Stimulated activated CD4-positive, alpha-beta T cell treated with anti-CD3 and anti-CD28 coated beads, Interleukin-2, amount 100 ng/mL, for 48 hours (primary cell): ENCODE measurements at places on chromosomes 6 and 20.

DNA sequence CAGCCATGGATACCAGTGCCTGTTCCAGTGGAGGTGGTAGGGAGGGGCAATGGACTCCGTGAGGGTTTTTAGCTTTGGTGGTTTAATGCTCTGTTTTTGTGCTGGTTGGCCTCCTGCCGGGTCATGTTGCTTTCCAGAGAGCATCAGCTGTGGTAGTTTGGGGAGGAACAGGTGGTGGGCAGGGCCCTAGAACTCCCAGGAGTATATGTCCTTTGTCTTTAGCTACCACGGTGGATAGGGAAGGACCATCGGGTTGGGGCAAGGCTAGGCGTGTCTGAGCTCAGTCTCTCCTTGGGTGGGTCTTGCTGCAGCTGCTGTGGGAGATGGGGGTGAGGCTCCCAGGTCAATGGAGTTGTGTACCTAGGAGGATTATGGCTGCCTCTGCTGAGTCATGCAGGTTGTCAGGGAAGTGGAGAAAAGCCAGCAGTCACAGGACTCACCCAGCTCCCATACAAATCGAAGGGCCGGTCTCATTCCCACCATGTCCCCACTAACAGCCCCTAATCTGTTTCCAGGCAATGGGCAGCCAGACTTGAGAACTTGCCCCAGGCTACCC lies 38.9 kb downstream of the MRAP2 start:
- DNase-seq = no peak

DNA sequence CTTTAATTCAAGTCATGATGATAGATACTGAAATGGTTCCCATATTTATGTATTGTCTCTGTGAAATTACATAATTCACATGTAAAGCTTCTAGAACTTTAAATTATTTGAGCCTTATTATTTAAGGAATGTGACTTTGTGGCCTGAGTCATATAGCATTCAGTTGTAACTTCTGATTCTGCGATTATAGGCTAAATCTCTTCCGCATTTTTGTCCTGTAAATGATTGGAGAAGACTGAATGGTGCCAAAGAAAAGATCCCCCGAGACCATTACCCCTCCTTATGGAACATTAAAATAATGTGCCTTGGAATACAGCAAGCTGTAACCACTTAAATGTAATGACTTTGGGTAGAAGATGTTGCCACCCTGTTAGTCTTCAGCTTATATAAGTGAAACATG lies 63.3 kb upstream of the MAP7 start:
- no peak for DNase-seq

GRCh38 chr6:46017726-46018125 lies 2.1 kb upstream of the CLIC5 start:
- no peak for DNase-seq

- DNase-seq = no peak
These were observed 26.5 kb downstream of the ULBP1 start for GRCh38 chr6:149990212-149990660.

DNA sequence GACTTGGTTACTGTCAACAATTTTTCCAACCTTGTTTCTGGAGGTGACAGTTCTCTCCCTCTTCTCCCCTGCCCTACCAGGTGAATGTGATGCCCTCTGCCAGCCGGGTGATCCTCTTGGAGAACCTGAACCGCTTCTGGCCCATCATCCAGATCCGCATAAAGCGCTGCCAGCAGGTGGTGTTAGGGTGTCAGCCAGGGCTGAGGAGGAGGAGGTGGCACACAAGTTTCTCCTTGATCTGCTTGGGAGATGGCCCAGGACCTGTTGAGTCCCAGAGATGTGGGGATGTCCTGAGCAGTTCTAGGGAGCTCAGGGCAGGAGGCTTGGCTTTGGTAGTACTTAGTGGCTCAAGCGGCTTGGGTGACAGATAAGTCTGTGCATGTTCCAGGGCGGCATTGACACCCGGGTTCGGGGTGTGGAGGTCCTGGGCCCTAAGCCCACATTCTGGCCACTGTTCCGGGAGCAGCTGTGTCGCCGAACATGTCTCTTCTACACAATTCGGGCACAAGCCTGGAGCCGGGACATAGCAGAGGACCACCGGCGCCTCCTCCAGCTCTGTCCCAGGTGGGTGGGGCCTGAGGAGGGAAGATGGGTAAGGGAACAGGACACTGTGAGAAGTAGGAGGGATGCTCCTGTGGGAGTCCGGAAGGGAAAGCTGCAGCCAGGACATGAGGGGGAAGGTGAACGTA lies 21.2 kb downstream of the CUL9 start:
- DNase-seq = no peak

DNA sequence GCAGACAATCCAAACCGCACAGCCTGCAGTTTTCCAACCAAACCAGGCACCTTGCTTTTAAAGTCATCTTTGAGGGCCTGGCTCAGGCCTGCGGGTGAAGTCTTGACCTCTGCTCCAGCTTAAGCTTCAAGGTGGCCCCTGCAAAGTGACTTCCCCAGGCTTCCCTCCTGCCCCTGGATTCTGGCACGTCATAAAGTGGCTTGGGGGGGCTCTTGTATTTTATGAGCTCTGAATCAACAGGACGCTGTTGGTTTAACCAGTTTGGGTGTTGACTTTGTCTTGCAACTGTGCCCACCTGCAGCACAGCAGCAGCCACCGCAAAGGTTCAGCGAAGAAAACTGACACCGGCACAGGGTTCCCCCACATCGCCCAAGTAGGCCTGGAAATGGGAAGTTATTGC lies 81.2 kb downstream of the NFATC2 start:
- DNase-seq = no peak

DNA sequence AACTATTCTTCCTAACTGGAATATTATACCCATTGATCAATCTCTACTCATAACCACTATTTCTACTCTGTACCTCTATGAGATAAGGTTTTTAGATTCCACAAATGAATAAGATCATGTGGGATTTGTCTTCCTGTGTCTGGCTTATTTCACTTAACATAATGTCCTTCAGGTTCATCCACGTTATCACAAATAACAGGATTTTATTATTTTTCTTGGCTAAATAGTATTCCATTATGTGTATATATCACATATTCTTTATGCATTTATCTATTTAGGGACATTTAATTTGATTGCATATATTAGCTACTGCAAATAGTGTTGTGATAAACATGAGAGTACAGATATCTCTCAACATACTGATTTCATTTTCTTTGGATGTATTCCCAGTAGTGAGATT lies 823.0 kb upstream of the ADGRB3 start:
- DNase-seq = no peak

DNA sequence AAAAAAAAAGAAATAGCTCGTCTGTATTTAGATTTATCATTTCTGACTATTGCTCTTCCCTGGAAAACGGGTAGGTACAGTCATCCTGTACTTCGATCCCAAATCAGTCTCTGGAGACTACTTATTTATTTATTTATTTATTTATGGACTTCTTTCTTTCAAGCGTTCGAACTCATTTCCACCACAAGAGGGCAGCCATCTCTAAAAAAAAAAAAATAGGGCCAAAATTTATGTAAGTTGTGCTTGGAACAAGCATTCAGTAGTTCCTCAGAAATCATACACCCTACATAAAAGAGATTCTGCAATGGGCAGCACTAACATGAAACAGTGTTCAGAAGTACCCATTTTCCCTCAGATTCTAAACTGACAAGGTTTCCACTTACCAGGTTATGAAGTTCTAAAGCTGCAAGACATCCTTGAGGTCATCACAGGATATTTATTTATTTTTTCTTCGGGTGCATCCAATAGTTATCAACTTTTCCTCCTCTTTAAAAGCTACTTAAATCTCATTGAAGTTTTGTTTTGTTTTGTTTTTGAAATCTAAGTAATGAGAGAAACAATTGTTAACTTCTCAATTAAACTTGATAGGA lies 1.9 kb upstream of the BMP2 start:
- DNase-seq = no peak

DNA sequence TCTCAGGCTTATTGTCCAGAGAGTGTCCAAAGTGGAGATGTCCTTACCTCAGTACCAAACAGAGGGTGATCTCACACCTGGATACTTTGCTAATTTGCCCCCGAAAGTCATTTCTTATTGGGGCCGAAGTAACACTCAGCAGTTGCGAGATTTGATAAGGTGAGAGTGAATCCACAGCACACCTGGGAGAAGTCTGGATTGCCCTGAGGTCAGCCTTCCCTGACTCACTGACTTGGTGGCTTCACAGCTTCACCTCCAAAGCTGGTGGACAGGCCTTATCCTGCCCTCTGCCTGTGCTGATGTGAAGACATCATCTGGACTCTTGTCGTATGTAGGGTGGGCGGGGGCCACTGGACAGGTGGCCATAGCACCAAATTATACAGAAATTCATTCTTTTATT lies 101.9 kb upstream of the ARMC2 start:
- no peak for DNase-seq

DNA sequence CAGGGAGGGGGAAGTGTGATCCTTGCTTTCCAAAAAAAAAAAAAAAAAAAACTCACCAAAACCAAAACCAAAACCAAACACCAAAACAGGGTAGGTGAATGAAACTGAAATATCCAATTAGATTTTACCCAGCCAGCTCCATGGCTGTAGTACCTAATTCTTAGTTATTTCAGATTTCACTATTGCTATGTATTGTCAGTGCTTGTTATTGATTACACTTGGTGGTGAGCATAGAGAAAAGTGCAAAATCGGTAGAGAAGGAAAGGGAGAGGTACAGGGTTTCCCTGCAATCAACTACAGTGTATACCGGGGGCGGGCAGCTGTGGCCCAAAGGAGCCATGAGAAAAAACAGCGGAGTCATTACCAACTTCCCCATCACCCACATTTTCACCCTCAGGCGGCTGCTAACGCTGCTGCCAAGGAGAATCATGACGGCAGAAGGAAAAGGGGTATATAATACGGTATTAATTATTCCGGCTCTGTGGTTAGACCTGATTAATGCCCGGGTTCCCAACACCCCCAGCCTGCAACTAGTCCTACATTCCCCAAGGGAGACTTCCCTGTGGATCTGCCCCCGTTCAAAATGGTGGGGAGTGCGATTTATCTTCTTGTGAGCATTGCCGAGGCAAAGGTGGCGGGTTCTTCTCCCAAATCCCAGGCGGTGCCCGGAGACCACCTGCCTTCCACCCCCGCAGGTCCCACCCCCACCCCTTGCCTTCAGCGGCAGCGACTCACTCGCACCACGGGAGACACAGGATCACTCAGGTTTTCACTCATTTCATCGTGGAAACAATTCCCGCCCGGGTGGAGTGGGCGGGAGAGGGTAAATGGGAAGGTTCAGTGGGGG lies at the start of gene C6orf62:
Gene C6orf62, minus strand, starts transcription at position 30 of the 847 bp plus-strand sequence. CDS start 486 bp downstream, outside the sequence.
- DNase-seq = peak; percentile 50

DNA sequence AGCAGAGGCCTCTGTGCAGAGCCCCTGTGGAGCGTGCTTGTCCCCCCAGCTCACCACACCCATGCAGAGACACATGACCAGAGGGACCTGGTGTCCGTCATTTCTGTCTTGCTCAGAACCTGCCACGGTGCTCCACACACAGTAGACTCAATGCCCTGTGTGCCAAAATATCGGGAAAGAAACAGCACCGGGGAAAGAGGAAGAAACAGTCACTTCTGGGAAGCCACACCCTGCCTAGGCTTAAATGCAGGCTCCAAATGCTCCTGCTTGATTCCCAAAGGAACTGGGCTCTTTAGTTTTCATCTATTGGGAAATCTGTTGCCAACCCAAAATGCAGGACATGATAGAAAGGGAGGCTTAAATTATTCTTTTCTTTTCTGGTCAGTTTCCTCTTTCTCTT lies 503.9 kb downstream of the CD83 start:
- DNase-seq = no peak

GRCh38 chr6:129130106-129130505 lies 247.2 kb downstream of the LAMA2 start:
- no peak for DNase-seq

DNA sequence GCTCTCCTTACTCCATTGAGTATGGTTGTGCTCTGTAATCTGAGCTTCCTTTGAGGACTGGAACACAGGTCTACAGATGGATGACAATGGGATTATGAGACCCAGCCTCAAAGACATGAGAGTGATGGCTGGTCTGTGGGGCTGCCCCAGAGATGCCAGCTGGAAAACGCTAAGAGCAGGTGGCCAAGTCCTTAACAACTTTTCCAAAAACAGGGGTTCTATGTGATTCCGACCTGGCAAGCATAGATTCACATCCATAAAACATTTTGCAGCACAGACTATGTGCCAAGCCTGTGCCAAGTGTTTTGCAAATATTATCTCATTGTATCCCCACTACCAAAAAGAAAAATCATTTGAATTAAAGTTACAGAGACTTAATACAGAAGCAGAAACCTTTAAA lies 270.4 kb downstream of the PTPRT start:
- DNase-seq = no peak

GRCh38 chr6:408599-409102 lies 17.1 kb downstream of the IRF4 start:
- DNase-seq = no peak

DNA sequence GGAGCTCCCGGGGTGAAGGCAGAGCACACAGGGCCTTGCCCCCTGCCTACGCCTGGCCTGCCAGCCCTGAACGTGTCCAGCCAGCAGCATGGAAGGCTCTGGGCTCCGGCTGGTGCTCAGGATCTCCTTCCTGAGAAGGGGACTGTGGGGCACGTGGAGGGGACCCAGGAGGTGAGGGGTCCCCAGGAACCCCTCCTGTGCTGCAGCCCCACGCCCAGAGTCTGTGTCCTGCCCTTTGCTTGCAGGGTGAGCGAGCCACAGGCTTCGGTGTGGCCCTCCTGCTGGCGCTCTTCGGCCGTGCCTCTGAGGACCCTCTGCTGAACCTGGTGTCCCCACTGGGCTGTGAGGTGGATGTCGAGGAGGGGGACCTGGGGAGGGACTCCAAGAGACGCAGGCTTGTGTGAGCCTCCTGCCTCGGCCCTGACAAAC lies 22.3 kb downstream of the NPEPL1 start:
- no peak for DNase-seq

GRCh38 chr6:164532198-164533044 lies 777.0 kb downstream of the C6orf118 start:
- no peak for DNase-seq

DNA sequence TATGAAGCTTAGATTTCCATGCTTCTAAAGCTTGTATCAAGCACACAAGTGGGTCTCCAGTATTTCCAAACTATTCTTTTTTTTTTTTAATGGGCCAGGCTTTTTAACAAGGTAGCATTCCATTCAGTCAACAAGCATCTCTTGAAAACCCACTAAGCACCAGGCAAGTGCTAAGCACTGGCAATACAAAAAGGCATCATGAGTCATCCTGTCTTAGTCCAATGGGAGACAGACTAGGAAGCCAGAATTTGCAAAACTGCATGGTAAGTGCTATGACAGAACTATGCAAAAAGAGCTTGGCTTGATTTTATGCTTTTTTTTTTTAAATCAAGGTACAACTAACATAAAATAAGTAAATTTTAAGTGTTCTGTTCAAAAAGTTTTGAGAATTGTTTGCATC lies 109.3 kb upstream of the DST start:
- DNase-seq = no peak
